ENCODE measurements at places on chromosomes 11 and 22.

DNA sequence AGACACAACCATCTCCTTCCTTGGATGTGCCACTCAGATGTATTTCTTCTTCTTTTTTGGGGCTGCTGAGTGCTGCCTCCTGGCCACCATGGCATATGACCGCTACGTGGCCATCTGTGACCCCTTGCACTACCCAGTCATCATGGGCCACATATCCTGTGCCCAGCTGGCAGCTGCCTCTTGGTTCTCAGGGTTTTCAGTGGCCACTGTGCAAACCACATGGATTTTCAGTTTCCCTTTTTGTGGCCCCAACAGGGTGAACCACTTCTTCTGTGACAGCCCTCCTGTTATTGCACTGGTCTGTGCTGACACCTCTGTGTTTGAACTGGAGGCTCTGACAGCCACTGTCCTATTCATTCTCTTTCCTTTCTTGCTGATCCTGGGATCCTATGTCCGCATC is 489 bp downstream of the OR10A4 start:
- no peak for DNase-seq

DNA sequence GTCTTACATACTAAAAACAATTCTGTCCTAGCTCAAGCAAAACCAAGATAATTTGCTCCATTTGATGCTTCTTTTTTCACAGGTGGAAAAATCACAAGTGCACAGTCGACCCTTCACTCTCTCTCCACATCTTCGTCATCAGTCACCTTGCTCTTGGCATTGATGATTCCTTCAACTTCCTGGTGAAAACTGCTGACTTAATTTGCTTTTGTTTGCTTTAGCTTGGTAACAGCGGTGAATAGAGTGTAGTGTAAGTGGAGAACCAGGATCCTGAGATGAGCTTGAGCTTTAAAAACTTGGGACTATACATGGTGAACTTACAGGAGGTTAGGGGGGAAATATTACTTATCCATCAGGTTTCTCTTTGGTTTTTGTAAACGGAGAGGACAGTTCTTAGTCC is 331.1 kb upstream of the ARHGAP42 start:
- DNase-seq, result no peak

DNA sequence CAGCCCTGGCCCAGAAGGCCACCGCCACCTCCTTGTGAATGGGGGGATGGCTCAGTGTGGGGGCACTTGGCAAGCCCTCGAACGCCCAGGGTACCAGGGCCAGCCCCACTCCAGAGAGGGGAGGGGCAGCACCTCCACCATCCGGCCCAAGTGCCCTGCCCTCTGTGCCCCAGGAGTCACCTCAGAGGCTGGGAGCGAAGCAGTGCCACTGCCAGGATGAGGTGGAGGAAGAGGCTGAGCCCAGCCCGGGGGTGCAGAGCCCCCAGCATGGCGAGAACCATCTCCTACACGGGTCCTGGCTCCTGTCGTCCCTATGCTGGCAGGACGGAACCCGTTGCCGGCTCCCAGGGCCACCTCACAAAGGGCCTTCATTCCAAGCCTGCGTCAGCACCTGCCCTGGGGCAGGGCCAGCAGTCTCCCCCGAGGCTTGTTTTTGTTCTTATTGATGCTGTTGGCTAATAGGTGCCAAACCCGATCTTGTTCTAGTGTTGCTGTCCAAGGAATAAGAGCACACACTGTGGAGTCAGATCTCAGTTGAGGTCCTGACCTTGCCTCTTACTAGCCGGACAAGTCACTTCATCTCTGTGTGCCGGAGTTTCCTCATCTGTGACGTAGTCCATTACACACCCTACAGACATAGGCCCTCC is at the start of gene FREY1:
TSS of gene FREY1 (minus strand) at position 307 of the 647 bp plus-strand sequence. CDS start at position 281, 26 bp downstream.
- DNase-seq, result no peak

- DNase-seq, result no peak
These were observed 971.4 kb downstream of the DLG2 start for GRCh38 chr11:84655712-84656111.

DNA sequence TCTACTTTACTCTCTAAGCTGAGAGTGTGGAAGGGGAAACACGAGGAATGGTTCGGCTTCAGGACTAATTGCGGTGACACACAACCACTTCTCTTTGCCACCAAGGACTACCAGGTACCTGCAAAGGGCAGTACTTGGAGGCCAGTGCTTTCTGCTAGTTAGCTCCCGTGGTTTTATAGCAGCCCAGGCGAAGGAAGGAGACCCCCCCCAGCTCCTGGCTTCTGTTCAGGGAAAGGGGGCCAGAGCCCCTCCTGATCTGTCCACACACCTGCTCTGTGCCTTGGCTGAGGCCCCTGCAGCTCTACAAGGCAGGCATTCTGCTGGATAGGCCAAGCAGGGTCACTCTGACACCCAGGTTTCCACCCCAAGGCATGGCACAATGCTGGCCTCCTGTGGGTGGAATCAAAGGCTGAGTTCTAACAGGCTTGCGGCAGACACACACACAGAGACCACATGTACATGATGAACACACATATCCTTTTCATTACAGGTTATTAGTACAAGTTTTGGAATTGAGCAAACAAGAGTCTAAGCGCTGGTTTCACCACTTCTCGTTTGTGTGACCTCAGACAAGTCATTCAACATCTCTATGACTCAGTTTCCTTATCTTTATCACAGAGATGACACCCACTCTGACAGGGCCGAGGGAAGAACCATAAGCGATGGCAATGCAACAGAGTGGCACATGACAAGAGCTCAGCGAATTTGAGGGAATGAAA is 7.5 kb downstream of the SERPIND1 start:
- no peak for DNase-seq

- no peak for DNase-seq
These were observed 496.4 kb downstream of the BRD1 start for GRCh38 chr22:49331223-49331815.

DNA sequence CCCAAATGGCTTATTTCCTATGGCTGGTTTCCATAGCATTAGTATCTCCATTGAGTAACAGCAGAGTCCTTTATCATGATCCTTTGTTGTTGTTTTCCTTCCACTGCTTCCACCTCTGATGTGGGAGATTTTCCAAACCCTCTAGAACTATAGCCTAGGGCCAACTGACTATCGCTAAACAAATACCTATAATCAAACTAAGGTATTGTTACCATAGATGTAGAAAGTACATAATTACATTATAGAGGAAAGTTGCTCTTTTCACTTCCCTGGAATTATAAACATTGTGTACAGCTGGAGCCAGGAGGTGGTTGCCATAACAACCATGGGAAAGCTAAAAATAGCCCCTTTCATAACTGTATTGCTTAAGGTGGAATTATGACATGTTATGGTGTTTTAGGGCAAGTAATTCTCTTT is 47.0 kb upstream of the ALKBH3 start:
- DNase-seq, result no peak

- peak; percentile 66 for DNase-seq
These were observed 27.7 kb downstream of the RTN4R start for GRCh38 chr22:20240447-20240764.

- no peak for DNase-seq
These were observed 15.6 kb upstream of the RDX start for GRCh38 chr11:110311783-110312579.

DNA sequence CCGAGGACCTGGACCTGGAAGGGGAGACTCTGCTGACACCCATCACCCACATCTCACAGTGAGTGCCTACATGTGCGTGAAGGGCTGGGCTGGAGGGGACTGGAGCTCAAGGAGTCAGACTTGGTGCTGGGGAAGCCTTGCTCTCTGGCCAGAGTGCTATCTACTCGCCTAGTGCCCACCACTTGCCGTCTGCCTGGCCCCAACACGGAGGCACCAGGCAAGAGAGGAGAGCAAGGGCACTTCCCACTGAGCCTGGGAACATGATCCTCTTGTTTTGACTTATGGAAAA is 37.8 kb downstream of the KCNQ1OT1 start:
- no peak for DNase-seq

DNA sequence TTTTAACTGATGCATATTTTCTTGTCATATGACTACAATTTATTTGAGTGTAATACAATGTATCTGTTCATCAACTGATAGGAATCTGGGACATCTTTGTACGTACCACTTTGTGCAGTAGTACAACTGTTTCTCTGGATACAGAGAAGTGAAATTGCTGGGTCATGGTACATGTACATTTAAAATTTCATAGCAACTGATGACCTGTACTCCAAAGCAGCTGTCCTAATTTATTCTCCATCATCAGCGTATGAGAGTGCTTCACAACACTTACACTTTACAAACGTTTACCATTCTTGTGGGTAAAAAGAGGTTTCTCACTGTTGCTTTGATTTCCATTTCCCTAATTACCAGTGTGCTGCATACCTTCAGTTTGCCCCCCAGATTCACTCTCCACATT is 552.8 kb upstream of the CADM1 start:
- no peak for DNase-seq

DNA sequence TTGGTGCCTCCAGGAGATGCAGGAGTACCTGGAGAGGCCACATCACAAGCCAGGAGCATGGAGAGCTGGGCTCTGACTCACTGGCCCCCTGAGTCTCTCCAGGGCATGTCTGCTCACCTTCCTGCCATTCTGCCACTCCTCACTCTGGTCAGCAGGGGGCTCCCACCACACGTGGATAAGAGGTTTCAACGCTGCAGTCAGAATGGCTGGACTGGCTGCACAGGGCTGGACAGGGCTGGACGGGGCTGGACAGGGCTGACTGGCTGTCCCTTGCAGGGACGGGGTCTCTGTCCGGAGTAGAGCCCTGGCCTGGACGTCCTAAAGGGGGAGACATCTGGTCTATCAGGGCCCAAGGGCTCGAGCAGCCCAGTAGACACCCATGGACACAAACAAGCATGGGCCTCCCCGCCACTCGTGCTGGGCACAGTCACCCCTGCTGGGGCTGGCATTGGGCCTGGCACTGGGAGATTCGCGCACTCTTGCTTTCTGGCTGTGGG is 34.6 kb downstream of the CYTH4 start:
- peak; percentile 49 for DNase-seq

- no peak for DNase-seq
These were observed 1.1 kb downstream of the TLCD5 start for GRCh38 chr11:120326228-120326627.

DNA sequence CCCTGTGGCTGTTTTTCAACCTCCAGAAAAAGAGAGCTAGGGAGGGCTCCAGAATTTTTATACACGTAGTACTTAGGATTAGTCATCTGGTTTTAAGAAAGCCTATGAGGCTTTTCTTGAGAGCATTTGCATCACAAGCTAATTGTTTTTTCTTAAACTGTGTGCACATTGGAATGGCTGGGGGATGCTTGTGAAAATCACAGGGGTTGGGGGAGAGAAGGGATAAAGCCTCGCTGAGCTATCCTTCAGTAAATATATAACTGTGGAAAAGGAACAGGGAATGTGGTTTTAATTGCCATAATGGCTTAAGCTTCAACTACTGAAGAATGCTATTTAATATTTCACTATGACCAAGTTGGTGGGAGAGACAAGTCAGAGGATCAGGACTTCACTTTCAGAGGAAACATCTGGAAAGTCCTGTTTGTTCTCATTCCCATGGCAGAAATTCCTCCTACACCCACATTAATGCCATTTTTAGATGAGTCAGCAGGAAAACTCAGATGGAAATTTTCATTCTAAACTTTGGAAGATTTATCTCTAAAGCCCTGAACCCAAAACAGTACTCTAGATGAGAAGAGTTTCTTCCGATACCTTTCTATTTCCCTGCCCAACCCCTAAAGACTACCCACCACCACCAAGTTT is 591.3 kb downstream of the LRRC4C start:
- peak; percentile 0 for DNase-seq

DNA sequence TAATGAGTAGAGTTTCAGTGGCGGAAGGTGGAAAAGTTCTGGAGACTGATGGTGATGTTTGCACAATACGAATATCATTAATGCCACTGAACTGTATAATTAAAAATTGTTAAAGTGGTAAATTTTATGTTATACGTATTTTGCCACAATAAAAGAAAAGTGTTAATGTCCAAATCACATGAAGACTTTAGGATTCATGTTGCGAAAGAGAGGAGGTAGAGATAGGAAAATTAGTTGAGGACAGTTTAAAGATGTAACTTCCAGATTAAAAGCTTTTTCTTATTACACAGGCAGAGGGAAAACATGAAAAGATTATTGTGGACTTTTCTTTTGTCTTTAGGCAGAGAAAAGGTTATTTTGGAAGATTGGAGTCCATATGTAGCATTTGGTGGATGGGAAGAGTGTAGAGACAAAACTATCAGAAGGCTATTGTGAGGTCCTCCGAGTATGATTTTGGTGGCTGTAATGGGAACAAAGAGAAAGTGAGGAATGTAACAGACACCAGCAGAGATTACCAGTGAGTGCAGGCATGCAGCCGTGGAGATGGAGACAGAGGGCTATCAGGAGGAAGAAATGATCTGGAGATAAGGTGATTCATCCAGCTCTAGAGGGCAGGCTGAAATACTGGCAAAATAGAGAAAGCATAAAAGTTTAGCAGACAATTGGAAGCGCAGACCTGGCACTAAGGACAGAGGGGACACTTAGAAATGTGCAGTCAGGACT is 12.5 kb downstream of the VPS26B start:
- DNase-seq, result no peak

- no peak for DNase-seq
These were observed at the start of gene PARVG for GRCh38 chr22:44180706-44181032. Gene PARVG (plus strand): TSS chr22:44180925. CDS start chr22:44183330, 2,405 bp downstream.

Data from urinary bladder (tissue), 4 donors.